ENCODE measurements at places on chromosomes 13 and 19.

- peak; percentile 39 for DNase-seq
These were observed at the start of gene CELF5 for GRCh38 chr19:3224346-3225168. TSS of gene CELF5 (plus strand) at chr19:3224661. CDS start at chr19:3224740, 79 bp downstream.

DNA sequence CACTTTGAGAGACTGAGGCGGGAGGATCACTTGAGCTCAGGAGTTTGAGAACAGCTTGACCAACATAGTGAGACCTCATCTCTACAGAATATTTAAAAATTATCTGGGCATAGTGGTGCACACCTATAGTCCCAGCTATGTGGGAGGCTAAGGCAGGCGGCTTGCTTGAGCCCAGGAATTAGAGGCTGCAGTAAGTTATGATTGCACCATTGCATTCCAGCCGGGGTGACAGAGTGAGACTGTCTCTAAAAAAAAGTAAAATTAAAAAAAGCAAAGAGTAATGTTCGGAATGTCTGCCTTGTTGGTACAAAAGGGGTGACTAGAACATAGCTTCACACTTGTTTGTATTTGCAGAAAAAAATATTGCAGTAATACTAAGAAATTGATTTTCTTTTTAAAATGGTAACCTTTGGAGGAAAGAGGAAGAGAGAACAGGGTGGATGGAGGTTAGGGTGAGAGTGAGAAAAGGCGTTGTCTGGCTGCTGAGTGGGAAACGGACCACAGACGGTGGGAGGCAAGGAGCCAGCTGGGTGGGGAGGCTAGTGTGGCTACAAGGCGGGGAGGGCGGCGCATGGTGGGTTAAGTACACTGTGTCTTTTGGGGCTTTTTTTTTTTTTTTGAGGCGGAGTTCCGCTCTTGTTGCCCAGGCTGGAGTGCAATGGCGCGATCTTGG lies 10.2 kb downstream of the PPP1R14A start:
- DNase-seq, result no peak

DNA sequence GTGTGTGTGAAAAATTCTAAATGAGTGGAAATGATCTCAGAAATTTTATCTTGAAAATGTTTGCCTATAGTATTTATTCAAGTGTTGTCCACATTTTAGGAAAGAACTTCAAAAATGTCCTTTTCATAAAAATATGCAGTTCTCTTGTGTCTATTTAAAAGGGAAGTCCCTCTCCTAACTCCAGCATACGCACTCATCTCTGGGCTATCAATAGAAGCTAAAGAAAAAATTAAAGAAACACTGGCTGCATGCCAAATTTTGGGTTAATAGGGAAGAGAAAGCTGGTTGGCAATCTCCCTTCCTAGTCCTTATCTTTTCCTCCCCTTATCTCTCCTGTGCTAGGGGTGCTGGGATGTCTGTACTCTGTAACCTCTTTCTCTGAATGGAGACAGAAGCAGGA lies 313.3 kb downstream of the ENOX1 start:
- no peak for DNase-seq

GRCh38 chr19:18712981-18713380 lies 29.5 kb downstream of the CRTC1 start:
- no peak for DNase-seq

DNA sequence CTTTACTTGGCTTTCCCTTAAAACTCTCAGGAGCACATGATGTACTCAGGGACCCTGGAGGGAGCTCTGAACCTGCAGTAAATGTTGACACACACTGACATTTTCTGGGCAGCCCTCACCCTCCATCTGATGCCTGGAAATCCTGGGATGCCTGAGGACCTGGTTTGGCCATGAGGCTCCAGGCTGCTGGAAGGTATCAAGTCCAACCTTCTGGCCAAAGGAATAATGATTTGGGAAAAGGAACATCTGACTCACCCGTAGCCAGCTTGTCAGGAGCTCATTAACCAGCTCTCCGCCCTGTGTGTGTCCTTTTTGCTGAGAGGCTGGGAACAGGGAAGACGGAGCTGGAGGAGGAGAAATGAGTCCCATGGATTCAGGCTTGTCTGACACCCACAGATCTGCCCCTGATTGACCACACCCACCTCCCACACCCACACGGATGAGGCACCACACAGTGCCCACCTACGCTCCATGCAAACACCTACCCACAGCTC lies 10.3 kb downstream of the ZNF558 start:
- DNase-seq, result no peak
